Germinal center (tissue), 1 donor: ENCODE measurements at places on chromosomes 4 and X.

DNA sequence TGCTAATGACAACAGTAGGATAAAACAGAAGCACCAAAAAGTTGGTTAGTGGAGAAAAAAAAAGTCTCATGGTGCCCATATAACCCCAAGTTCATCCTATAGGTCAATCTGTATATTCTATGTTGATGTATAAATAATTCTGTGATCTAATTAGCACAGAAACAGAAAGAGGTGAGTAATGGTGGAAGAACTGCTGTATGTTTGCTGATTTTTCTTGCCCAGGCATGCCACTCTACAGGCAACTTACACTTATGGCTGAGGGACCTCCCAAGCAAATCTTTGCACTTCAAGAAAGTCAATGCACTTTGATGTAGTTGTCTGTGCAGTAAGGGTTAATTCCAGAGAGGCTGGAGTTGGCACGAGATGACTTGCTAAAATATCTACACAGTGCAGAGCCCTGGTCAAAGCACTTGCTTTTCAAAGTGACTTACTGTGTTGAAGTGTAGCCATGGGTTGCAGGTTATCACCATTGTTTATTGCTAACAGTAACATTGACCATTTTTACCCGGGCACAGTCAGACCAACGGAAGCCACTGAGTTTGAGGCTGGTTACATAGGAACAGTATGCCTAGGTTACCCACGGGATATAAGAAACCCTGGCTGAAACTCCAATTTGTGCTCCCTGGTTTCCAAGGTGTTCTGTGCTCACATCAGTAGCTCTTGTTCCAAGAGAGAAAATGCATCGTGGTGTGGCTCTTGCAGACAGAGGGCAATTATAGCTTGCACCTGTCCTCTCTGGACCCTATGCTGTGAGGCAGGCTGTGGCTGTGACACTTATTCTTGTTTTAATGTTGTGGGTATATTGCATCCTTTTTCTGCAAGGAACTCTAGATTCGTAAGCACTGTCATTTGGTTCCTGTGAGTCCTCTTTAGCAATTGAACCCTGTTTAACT is 141.3 kb upstream of the FTHL17 start:
- DNase-seq: no peak

DNA sequence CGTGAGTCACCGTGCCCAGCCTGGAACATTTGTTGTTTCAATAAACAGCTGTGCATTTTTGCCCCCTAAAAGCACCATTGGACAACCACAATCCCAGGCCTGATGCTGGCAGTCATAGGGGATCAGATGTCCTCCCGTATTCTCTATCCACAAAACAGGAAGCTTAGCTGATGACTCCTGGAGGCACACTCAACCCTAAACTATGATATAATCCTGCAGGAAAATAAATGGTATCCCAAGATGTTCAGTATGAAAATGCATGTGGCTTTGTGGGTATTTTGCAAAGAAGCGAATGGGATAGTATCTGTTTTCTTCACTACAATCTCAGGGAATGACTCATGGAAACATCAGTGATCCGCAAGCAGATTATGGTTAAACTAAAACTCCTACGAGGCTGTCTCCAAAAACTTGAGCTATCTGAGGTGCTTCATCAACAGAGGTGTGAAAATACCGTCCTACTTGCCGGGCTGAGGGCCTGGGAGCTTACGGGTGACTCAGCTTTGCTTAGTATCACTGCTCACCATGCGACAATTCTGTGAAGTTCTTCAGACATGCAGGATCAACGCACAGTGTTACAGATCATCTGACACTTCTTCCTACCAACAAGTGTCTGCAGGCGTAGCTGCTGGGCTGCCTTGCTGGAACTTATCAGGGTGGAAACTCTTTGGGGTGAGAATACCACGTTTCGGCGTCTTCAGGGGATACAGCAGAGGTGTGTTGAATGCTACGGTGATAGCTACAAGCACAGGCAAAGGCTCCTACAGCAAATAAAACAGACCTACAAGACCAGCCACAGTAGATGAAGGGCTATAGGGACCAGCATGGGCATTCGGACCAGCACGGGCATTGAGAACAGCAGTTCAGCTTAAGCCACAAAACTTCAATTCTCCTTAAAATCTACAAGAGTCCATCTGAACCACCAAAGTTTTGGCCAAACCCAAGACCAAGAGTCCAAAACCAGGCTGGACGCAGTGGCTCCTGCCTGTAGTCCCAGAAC is 148.5 kb downstream of the DHRSX start:
- no peak for DNase-seq

- DNase-seq: no peak
These were observed 76.5 kb upstream of the TSPAN7 start for GRCh38 chrX:38484607-38485498.

GRCh38 chr4:38323141-38323641 is 340.8 kb upstream of the KLF3 start:
- DNase-seq: no peak

DNA sequence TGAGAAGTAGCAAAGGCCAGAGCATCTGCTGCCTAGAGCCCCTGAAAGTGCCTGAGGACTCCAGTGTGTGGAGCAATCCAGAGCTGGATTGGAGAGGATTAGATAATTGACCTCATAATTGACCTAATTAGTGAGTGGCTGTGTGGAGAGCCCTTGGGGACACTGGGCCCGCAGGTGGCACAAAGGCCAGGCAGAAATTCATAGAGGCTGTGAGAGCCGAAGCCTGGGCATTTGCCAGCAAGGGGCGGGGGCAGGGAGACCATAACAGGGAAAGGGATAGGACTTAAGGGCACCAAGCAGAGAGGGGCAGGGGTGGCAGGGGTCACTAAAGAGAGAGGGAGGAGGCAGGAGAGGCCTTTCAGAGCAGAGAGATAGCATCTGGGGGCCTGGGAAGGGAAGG is 45.3 kb downstream of the EFNB1 start:
- no peak for DNase-seq

GRCh38 chr4:78426972-78427371 is 124.6 kb upstream of the ANXA3 start:
- DNase-seq: no peak

DNA sequence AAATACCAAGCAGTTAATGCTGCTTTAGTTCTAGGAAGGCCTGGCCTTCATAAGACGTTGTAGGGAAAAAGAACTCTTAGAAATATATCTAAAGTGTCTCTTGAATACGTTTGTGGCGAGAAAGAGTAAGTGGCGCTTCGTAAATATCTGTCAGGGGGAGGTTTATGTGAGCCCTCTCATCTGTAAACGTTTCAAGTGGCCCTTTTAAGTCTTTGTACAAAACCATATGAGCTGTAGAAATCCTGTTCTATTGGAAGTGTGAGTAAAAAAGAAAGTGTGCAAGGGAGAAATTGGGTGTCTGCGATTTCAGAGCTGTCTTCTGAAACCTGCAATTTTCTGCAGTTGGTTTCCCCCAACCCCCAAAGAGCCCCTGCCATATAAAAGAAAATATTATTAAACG is 8.6 kb upstream of the INTU start:
- DNase-seq: no peak

GRCh38 chr4:139241784-139242151 is 38.3 kb downstream of the MGARP start:
- no peak for DNase-seq

- DNase-seq: no peak
These were observed 474.8 kb upstream of the SLIT2 start for GRCh38 chr4:19776929-19777328.

GRCh38 chr4:139978692-139979091 is 175.3 kb downstream of the MAML3 start:
- DNase-seq: peak; percentile 82

GRCh38 chr4:171785388-171785787 is 27.8 kb upstream of the GALNTL6 start:
- no peak for DNase-seq
